ENCODE measurements at places on chromosomes 1 and 21.

DNA sequence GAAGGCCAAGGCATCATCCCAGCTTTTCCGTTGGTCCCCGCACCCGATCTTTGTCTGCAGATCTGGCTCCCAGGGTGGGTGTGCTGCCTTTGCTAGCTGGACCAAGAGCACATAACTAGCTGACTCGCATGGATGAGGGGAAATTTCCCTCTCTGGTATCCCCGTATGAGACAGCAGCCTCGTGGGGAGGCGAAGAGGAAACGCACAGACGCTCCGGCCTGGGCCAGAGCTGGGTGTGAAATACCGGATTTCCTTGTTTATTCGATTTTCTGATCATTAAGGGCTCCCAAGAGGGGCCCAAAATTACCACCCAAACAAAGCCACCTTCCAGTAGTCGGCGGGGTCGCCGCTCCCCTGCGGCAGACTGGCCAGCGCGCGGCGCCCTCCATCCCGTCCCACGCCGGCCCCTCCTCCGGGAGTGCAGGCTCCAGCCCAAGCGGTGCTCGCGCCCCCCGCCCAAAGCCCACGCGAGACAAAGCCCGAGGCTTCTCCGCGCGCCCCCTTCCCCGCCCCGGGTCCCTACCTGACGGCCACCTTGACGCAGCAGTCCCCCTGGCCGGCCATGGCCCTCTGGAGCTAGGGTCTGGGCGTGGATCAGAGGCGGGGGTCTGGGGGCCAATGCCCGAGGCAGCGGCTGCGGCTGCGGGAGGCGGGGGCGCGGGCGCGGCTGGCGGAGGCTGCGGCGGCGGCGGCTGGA, 546 bp downstream of the KIF21B start:
- no peak for DNase-seq

DNA sequence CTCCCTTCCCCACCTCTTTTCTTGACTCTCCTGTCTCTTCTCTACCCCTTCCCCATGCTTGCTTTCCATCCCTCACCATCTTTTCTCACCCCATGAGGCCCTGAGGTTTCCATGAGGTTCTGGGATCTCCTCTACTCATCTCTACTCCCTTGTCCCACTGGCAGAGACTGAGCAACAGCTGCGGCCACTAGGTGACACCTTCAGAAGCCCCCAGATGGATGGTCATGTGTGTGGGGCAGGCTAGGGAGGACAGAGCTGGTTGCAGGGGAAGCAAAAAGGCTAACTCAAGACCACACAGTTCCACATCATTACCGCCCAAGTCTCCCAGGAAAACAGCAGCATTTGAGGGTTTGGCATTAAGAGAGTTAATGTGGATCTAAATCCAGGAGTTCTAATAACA, 45.0 kb downstream of the LRRN2 start:
- no peak for DNase-seq

GRCh38 chr1:23555270-23555985, 3.9 kb downstream of the ID3 start:
- no peak for DNase-seq

DNA sequence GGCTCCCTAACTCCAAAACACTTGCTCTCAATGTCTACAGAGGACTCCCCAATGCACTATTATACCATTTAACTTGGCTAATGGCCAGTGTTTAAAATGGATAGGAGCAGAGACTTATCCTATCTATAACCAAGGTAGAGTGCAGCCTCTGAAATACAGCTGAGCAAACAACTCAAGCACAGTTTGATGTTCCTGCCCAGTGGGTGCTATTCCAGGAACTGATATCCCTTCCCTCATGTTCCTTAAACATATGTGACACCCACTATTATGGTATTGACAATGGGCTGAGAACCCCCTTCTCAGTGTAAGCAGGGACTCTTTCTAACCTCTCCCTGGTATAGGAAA, 51.7 kb downstream of the SH3GLB1 start:
- no peak for DNase-seq

DNA sequence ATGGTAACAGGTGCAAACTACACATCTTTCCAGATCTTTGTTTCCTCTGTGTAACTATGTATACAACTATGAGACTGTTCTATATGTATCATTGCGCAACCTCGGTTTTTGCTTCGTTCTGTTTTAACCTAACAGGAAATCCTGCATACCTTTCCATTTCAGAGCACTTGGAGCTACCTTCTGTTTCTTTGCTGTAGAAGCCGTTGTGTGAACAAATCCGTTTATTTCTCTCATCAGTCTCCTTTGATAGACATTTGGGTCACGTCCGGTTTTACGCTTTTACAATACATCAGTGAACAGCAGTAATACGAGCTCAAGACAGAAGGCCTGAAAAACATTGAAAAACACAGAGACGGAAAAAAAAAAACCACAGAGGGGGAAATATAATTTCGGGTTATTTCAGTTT, 10.5 kb downstream of the ATP5IF1 start:
- DNase-seq: no peak

DNA sequence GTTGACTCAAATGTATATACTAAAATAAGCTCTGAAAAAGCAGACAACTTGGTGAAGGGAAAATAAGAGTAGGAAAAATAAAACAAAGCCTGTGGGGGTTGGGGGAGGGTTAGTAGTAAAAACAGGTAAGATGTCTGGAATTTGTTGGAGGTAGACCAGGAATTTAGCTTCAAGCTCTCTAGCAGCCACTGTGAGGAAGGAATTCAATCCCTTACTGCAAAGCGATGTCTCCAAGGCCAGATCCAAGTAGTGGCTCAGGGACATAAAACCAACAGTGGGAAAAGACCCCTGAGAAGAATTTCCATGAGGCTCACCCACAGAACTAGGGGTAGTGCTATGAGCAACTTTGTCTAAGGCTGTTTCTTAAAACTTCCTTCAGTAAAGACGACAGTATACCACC, 7.8 kb downstream of the ANGPTL7 start:
- no peak for DNase-seq

DNA sequence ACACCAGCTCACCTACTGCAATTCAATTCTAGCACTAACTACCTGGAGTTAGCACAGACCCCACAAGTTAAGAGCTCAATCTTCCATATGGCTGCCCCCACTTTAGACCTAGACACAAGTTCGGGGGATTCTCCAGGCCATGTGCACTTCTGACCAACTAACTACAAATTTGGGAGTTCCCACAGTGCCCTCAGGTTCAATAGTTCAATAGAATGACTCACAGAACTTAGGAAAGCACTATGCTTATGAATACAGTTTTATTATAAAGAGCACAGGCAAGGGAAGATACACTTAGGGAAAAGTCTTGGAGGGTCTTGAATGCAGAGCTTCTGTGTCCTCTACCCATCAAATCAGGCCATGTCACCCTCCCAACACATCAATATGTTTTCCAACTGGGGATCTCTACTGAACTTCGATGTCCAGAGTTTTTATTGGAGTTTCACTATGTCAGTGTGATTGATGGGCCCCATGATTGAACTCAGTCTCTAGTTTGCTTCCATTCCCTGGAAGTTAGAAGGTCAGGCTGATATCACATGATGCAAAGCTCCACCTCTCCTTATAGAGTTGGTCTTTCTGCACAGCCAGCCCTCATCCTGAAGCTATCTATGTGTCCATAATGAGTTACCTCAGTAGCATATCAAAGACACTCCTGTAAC, 46.1 kb downstream of the RAVER2 start:
- DNase-seq: no peak

DNA sequence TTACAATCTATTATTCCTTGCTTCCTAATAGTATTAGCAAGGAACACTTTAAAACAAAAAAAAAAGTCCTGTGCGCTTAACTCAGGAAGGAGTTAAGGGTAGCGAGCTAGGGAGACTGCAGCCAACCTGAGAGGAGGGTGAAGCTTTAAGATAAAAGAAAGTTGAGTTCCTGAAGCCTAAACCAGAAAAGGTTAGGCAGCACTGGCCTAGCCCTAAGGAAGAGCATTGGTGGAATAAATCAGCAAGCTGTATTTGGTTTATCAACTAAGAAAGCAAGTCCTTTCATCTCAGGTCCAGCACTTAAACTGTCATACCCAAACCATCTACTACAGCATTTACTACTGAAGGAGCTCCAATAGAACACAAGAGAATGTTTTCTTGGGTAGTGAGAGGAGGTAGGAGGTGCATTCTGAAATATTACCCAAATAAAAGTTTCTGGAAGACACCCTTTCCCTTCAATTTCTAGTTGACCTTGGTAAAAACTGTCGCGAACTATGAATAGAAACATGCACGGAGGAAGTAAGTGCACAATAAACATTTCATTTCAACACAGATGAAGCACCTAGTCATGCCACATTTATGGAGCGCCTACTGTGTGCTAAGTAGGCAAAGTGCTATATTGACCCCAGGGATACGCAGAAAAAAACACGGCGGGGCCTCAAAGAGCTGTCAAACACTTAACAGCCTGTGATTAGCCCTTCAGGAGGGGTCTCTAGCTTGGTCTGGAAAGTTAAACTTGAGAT, 1.3 kb downstream of the GLRX2 start:
- DNase-seq: no peak

- no peak for DNase-seq
Observed at GRCh38 chr1:41842326-41842725, 76.4 kb downstream of the HIVEP3 start.

DNA sequence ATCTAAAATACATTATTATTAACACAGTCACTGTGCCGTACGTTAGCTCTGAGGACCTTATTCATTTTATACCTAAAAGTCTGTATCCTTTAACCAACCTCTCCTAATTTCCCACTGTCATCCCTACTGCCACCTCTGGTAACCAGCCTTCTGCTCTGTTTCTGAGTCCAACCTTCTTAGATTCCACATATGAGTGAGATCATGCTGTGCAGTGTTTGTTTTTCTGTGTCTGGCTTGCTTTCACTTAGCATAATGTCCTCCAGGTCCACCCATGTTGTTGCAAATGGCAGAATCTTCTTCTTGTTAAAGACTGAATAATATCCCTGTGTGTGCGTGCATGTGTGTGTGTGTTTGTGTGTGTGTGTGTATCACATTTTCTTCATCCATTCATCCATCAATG, 64.2 kb downstream of the ETS2 start:
- no peak for DNase-seq

- DNase-seq: no peak
Observed at GRCh38 chr1:51861669-51862068, 16.9 kb downstream of the NRDC start.

- no peak for DNase-seq
Observed at GRCh38 chr1:8456308-8456912, 138.5 kb downstream of the SLC45A1 start.

DNA sequence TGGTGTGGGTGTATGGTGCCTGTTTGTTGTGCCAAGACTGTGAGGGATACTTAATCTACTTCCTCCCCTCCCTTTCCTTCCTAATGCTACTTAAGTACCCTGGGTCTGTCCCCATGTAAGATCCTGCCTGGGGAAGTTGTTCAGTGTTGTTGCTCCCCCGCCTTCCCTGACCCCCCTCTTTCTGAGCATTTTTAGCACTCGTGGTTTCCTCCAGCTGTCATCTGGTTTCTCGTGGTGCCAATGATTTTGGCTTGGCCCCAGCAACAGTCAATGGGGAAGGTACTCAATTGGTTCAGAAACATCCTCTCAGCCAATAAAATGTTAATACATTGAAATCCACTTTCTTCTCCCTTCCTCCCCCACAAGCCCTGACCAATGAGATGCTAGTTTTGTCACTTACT, 8.0 kb upstream of the B4GALT3 start:
- DNase-seq: peak; percentile 57

- no peak for DNase-seq
Observed at GRCh38 chr21:39000496-39000895, 182.8 kb downstream of the PSMG1 start.

DNA sequence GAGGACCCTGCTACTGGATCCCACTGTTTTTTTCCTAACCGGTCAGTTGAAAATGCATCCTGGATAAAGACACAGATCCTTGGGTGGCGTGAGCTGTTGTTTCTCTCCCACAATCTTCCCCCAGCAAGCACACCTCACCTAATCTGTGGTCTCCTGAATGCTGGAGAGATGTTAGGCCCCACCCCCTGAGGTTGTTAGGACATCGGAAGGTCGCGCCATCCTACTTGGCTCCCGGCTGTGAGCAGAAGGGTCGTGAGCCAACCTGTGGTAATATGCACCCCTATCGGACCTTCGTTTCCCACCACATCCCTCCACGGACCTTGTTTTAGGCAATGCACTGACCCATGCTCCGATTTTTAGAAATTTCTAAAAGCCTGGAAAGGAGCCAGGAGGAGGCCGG, 89.9 kb upstream of the IPO9 start:
- DNase-seq: no peak

GRCh38 chr1:2556277-2556677, at the start of gene TNFRSF14:
TNFRSF14 (plus strand) TSS chr1:2556371; CDS start chr1:2556665, 294 bp downstream.
- no peak for DNase-seq

DNA sequence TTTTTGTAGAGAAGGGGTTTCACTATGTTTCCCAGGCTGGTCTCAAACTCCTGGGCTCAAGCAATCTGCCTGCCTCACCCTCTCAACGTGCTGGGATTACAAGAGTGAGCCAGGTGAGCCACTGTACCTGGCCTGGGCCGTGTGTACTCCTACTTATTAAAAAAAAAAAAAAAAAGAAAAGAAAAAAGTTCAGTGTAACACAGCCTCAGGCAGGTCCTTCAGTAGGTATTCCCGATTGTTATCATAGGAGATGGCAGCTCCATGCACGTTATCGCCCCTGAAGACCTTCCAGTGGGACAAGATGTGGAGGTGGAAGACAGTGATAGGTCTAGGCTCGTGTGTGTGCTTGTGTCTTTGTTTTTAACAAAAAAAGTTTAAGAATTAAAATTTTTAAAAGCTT, 3.3 kb downstream of the ECHDC2 start:
- DNase-seq: no peak

- DNase-seq: no peak
Observed at GRCh38 chr1:47627016-47627415, 189.2 kb downstream of the FOXD2 start.

Measured in activated T-helper 1 cell treated with anti-CD3 and anti-CD28 coated beads, Interleukin-2, amount 50 U/mL, for 16 hours (primary cell).